ENCODE measurements at places on chromosomes 5 and 9. TPM values are rescaled to one million over a fixed set of nuclear protein-coding genes. Genes with fewer than 3 reads are reported as not detected.

Gene TUSC1
- 29.0 TPM for total RNA-seq

Gene LCN15
- not detected for total RNA-seq

Gene PITX1
- total RNA-seq = 4.6 TPM

Gene LVRN
- not detected for total RNA-seq

Gene DMRT3
- total RNA-seq = not detected

Gene CDKN2A
- 597 TPM for total RNA-seq

Gene IL13
- total RNA-seq = not detected

Gene FAM221B
- total RNA-seq = not detected

Gene NMUR2
- not detected for total RNA-seq

Gene FBXO38
- total RNA-seq = 38.7 TPM

Gene FAM114A2
- total RNA-seq = 23.0 TPM

Gene VCAN
- total RNA-seq = 42.5 TPM

Gene DAP
- 164 TPM for total RNA-seq

Gene ISL1
- total RNA-seq = not detected

Gene FOXD4L4
- 0.07 TPM for total RNA-seq

Gene LRRC19
- not detected for total RNA-seq

Data from M059J (cell line).